NCI-H1092 (cell line): ENCODE measurements at places on chromosomes 13 and 19.

GRCh38 chr13:52599848-52600603 lies 42.2 kb upstream of the HNRNPA1L2 start:
- peak; percentile 27 for DNase-seq

DNA sequence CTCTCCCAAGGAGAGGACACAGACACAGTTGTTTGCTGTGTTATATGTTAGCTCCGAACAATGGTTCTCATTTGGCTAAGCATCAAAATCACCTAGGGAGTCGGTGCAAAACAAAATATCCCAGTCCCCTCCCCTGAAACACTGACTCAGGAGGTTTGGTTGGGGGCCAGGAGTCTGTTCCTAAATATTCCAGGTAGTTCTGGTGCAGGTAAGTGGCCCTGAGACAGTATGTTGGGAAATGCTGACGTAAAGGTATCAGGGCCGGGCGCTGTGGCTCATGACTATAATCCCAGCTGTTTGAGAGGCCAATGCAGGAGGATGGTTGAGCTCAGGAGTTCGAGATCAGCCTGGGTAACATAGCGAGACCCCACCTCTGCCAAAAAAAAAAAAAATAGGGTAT lies 2.3 kb upstream of the MAP2K7 start:
- DNase-seq = no peak

DNA sequence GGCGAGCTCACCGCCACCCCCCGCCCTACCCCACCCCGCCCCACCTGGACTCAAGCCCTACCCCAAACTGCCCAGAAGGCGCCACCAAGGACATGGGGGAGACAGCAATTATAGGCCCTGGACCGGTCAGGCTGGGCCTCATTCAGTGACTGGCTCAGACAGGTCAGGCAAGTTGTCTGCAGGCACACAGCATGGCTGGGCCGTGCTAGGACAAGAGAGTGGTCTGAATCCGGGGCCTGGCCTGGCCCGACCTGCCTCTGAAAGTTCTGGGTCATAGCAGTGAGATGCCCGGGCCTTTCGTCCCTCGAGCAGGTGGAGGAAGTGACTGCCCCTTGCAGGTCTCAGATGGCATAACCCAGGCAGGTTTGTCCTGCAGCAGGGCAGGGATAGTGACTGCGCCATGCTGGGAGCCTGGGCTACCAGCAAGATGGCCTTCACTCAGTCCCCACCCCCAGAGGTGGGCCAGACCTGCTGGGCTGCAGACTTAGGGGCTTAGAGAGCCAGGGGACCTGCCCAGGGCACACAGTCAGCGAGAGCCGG lies 21.0 kb downstream of the COMP start:
- DNase-seq = no peak

GRCh38 chr13:103039183-103039582 lies 27.0 kb downstream of the SLC10A2 start:
- DNase-seq = no peak

- DNase-seq = no peak
These were observed 39.9 kb downstream of the SIGLEC7 start for GRCh38 chr19:51181913-51182419.

DNA sequence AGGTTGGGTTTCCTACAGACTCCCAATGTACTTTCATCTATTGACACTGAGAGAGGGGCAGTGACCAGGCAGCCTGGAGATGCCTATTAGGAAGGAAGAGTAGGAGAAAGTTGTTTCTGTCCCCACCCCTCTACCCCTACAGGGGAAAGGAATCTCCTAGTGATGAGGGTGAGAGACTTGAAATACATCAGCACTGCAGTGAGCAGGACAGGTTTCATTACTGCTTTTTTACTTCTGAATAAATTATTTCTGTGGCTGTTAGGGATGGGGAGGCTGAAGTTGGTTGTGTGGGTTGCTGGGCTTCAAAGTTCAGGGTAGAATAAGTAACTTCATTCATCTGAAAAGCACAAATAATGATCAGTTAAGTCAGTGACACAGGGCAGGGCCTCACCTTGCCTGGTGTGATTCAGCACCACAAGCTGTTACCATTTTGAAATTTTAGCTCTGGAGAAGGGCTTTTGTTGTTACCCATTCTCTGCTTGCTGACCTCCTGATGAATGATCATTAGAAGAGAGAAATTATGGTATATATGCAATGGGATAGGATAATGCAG lies 19.3 kb downstream of the CEACAM1 start:
- DNase-seq = no peak

DNA sequence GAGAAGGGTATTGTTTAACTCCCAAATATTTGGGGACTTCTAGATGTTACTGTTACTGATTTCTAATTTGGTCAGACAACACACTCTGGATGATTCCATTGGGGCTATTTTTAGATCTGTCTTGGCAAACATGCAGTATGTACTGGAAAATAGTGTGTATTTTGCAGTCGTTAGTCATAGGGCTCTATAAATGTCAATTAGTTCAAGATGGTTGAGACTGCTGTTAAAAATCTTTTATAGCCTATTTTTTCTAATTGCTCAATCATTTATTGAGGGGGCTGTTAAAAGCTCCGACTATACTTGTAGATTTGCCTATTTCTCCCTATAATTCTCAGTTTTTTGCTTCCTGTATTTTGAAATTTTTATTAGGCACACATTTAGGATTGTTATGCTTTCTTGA lies 31.4 kb downstream of the PPP5C start:
- DNase-seq = no peak

DNA sequence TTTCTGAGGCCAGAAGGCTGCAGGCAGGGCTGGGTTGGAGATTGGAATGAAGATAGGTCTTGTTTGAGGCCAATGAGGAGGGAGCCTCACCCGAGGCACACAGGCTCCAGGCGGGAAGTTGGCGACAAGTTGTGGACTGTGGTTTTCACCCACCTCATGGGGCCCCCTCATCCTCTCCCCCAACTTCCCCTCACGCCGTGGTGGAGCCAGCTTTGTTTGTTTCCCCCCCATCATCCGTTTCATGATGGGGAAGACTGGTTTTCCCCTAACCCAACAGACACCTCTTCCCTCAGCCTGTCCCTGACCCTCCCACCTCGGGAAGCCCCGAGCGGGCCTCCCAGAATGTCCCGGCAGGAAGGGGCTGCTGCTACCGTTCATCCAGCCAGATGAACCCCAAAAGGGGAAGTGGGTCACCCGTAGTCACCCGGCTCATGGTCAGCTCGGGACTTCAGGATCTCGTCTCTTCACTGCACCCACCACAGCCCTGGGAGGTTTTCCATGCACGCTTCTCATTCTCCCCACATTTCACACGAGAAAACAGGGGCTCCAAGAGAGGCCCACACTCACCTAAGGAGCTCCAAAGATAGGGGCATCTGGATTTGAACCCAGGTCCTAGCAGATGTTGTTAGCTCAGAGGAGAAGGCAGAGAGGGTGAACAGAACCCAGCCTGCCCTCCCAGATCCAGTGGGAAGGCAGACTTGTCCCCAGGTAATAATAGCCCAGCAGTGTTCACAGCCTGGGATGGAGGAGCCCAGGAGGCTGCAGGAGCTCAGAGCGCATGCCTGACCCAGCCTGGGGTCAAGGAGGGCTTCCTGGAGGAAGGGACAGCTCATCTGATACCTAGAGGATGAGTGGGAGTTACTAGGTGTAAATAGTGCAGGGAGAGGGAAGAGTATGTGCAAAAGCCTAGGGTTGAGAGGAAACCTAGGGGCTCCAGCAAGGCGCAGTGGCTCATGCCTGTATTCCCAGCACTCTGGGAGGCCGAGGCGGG lies 23.5 kb downstream of the CEACAM16 start:
- DNase-seq = no peak

DNA sequence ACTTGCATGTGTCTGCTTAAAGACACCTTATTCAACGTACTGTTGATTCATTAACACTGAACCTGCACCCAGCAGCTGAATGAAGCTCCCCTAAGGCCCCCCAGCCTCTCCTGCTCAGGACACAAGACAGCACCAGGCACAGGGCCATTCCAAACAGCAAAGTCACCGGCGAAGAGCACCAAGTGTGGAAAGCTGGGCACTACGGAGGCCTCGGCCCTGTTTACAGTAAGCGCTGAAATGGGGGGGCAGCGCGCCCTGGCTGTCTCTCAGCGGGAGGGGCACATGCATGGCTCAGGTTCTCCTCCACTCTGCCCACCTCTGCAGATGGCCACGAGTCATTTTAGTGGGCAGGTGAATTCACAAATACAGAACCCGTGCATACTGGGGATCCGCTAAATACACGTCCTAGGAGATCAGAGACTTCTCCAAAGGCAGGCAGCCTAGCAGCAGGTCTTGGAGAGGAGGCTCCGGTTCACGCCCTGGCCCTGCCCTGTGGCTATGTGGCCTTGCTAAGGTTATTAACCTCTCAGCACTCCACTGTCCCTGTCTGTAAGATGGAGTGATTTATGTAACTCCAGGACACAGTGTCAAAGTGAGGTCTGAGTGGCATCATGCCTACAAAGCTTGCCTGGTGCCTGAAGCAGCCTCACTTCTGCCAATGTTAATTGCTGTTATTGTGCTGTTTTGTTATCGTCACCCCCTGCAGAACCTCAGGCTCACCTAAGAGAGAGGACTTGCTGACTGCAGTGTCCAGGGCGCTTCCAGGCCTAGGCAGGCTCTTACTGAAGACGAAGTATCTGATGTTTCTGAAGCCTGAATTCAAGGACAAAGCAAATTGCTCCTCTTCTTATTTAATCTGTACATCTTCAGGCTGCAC lies 207.4 kb upstream of the SOX1 start:
- peak; percentile 11 for DNase-seq

DNA sequence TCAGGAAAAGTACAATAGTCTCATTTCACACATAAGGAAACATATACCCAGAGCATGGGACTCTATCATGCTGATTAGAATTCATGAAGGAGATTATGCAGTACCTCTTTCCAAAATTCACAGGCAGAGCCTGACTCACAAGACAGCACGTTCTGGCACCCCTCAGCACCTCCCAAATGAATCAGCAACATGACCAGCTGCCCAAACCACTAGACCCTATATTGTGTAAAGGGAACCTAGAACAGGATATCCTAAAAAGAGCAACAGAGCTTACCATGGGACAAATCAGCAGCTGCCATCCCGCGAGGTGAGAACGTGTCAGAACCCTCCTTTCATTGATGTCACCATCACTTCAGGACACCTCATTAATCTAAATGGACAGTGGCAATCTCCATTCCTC lies 2.5 kb downstream of the ZNF426 start:
- DNase-seq = no peak

GRCh38 chr13:45042539-45042938 lies 53.2 kb downstream of the GPALPP1 start:
- DNase-seq = no peak

GRCh38 chr19:33704271-33704670 lies 82.5 kb downstream of the CHST8 start:
- DNase-seq = no peak

DNA sequence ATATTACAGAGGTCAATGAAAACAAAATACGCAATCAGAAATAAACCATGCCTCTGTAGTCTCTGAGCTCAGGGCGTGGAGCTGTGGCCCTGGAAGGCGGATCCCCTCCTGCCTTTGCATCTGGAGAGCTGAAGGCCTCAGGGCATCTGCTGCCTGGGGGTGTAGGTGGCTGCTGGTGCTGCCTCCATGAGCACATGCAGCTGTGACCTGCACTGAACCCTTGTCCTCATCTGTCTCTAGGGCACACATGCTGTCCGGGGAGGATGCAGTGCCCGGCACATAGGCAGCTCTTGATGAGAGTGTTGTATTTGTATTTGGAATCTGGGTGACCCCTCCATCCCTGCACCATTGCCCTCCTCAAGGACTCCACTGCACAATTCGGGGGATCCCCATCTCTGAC lies 185.7 kb downstream of the TEX29 start:
- no peak for DNase-seq

DNA sequence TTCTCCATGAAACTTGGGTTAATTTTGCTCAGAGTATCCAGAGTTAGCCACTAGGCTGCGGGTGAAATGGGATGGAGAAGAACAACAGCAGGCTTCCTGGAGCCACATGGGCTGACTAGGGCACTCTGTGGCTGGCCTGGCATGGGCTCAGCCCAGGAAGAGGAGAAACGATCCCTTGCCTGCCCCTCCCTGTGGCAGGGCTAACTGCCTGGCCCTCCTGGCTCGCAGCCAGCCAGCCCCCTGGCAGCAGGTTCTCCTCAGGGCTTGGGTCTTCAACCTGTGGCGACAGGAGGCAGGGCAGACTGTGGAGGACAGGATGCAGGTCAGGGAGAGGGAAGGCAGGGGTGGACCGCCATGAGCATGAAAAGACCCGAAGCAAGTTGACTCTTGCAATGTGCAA lies 78.7 kb upstream of the GPR183 start:
- no peak for DNase-seq

DNA sequence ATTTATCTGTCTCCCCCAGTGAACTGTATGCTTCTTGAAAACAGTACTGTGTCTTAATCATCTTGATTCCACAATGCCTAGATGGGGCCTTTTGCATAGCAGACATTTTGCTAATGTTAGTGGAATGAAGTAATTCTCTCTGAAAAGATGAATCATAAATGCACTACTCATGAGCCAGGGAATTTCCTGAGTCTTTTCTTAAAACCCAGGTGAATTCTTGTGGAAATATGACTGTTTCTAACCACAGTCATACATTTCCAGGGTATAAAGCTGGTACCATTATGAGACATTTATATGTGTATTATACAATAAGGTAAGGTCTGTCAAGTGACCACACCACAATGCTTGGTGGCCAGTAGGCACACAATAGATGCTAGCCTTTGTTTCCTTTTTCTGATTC lies 5.5 kb upstream of the KCTD4 start:
- no peak for DNase-seq

- peak; percentile 77 for DNase-seq
These were observed 2.4 kb upstream of the SSBP4 start for GRCh38 chr19:18416778-18417249.

DNA sequence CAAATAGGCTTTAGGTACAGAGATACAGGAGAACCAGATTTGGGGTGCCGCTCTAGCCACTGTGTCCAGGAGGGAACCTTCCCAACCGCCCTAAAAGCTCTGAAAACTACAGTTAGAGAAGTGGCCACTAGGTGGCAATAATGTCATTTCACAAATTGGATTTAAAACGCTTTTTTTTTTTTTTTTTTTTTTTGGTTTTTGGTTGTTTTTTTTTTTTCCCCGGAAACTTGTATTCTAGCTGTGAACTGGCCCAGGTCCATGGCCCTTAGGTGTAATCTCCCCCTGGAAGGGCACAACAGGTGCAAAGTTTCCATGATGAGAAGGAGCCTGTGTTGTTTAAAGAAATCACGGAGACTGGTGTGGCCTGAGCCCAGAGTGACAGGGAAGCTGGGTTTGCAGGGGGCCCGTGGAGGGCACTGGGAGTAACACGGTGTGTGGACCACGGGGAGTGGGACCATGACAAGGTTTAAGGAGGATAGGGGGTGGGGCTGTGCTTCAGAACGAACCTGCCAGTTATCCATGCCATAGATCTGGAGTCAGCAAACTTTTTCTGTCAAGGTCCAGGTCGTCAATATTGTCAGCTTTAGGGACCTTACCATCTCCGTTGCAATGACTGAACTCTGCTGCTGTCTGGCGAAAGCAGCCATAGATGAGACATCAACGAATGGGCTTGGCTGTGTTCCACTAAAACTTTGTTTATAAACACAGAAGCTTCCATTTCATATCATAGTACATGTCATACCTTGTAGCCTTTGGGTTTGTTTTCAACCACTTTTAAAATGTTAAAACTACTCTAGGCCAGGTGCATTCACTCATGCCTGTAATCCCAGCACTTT lies 10.1 kb downstream of the OR1I1 start:
- peak; percentile 52 for DNase-seq
